ENCODE measurements at places on chromosomes 7 and 10. TPM values are rescaled to one million over a fixed set of nuclear protein-coding genes. Genes with fewer than 3 reads are reported as not detected.

GRCh38 chr7:40243076-40243475, 108.3 kb downstream of the SUGCT start:
- peak; percentile 12 for DNase-seq

- DNase-seq: peak; percentile 68
These were observed 56.4 kb downstream of the BBS9 start for GRCh38 chr7:33185786-33186185.

DNA sequence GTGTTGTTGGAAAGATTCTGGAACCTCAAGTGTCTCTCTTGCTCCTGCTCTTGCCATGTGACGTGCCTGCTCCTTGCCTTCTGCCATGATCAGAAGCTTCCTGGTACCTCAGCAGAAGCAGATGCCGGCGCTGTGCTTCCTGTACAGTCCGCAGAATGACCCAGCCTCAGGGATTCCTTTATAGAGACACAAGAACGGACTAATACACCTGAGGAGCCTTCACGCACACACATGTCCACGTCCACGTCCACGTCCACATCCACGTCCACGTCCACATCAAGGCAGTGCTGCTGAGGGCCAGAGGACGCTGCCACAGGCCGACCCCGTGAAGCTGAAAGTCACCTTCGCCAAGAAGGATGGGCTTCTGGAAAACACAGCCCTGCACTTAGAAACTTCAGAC, 190.1 kb downstream of the MAD1L1 start:
- no peak for DNase-seq

DNA sequence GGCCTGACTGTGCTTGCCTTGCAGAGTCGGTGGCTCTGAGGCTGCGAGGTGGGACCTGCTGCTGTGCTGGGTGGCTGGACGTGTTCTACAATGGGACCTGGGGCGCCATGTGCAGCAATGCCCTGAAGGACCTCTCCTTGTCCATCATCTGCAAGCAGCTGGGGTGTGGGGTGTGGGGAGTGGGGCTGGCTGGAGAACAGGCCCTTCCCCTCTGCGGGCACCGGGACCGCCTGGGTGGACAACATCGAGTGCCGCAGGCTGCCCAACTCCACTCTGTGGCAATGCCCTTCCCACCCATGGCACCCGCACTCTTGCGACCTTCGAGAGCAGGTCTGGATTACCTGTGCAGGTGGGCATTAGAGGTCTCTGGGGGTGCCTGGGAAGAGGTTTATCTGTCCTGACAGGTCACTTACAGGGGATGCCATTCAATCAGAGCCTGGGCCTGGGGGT, 10.9 kb downstream of the SCART1 start:
- DNase-seq: no peak

DNA sequence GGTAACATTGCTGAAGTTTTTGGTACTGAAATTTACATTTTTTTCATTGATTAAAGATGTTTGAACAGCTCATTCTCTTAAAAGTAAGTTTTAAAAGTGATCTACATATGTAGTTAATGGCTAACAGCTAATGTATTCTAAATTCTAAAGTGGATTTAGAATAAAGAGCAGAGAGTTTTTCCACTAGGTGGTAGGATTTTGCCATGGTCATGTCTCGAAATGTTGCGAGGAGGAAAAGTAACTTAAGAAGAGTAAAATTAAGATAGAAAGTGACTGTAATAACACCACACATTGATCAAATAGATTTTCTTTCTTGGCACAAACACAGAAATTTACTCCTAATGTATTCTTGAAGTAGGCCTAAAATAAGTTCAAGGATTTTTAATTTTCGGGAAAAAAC, 19.8 kb downstream of the LSMEM1 start:
- no peak for DNase-seq

DNA sequence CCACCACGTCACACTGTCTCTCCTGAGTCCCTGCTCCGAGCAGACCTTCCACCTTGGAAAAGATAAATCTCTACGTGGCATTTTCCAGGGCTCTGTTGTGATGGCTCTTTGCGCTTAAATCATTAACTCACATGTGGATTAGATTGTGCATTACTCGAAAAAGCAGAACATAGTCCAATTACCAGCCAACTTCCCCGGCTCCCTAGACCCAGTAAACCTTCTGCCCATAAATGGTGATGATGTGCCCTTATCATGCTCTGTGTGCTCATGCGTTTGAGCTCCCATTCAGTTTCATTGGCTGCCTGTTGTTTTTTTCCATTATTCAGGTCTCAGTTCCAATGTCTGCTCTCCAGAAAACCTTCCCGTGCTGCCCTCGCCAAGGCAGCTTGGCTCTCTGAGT, 471.2 kb downstream of the GLRX3 start:
- DNase-seq: no peak

- DNase-seq: no peak
These were observed 164.0 kb downstream of the NPSR1 start for GRCh38 chr7:34821932-34822558.

DNA sequence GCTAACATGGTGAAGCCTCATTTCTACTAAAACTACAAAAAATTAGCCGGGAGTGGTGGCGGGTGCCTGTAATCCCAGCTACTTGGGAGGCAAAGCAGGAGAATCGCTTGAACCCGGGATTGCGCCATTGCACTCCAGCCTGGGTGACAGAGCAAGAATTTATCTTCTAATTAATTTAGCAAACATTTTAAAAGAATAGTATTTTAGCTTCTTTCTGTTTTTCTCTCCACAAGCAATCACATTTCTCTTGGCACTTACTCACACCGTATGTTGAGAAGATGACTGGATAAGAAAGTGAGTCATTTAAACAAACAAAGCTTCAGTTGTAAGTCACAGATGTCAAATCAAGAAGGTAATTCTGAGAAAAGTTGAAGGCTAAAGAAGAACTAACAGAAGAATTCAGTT, 264.0 kb downstream of the ARL4A start:
- DNase-seq: peak; percentile 89

- no peak for DNase-seq
These were observed 348.4 kb upstream of the MTPN start for GRCh38 chr7:136325578-136325977.

DNA sequence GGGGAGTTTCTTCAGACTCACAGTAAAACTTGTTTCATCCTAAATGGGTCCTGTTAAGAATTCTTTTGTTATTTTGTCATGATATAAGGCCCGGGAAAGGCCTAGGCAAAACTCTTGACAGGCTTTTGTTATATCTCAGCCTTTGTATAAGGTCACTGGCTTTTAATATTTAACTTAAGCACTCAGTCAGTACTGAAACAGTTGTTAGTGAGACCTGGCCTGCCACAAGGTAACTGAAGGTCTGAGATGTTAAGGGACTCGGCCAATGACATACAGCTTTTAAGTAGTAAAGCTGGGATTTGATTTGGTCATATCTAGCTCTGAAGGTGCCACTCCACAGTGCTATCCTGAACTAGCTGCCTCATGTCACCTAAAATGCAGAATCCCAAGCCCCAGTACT, 57.2 kb upstream of the STEAP4 start:
- no peak for DNase-seq

DNA sequence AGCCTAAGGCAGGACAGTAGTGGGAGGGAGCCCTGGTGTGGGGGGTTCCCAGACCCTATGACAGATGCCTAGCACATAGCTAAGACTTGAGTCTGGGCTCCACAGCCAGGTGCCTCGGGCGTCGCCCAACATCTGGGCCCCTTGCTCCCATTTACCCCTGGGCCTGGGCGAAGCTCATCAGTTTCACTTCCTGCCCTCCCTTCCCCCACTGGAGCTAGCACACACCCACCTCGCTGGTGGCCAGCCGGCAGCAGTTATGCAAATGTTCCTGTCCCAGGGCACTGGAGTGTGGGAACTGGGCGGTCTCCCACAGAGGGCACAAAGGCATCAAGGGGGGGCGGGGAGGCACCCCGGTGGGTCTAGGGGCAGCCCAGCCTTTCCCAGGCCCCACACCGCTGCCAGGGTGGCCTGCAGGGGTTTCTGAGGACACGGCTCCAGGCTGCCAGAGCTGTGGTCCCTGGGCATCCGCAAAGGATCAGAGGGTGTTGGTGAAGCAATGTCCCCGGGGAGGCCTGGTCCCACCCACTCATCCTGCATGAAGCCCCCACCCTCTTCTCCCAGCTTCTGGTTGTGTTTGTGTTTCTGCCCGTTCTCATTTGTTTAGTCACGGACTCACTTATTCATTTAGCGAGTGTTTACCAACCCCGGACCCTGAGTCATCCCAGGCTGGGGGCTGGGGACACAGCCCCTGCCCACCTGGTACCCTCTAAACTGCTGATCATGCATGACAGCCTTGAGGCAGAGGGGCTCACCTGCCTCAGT, 20.4 kb downstream of the SH2B2 start:
- DNase-seq: peak; percentile 78

GRCh38 chr10:114629824-114630730, 28.0 kb downstream of the ABLIM1 start:
- peak; percentile 45 for DNase-seq

- DNase-seq: no peak
These were observed 83.7 kb downstream of the CARD11 start for GRCh38 chr7:2959828-2960599.

- DNase-seq: no peak
These were observed 113.8 kb upstream of the ITGB1 start for GRCh38 chr10:33071857-33072256.

- no peak for DNase-seq
These were observed 27.3 kb upstream of the WIPF3 start for GRCh38 chr7:29779017-29779416.

DNA sequence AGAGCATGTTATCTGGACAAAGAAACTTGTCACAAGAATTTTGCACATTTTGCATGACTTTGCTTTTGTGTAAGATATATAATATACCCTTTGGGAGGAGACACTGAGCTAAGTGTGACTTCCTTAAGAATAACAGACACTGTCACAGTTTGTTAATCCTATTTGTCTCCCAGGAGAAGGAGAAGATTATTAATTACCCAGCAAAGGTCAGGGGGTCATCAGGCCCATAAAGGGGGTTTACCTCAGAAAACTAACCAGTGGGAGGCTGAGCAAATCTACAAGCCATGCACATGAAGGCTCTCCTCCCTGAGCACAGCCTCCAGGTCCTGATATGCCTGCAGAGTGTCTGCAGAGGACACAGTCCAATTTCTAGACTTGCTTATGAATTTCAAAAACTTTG, 10.1 kb upstream of the MET start:
- no peak for DNase-seq

GRCh38 chr10:6065835-6066234, 3.7 kb upstream of the IL2RA start:
- DNase-seq: no peak

- peak; percentile 54 for DNase-seq
These were observed 46.6 kb downstream of the LRRN3 start for GRCh38 chr7:111137296-111138192.

DNA sequence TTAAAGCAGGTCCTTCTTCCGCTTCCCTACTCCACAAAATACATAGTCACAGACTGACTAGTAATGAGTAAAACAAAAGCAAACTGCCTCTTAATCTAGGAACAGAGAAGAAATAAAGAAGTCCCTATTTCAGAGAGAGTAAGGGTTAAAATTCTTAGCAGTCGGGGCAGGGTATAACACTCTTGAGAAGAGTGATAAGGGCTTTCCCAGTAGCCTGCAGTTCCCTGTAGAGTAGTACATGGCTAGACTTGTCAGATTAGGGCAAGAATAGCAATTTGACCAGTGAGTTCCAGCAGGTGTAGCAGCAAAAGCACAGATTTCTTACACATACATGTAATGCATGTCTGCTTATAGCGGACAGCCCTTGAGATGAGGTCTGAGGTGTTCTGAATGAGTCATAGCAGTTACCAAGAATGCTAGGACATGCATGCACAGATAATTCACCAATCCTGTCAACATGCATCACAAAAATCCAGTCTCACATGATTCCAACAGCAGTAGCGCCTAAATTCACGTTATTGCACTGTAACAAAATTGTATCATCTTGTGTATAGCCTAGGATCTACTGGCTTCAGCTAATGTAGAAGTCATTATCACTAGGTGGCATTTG, 40.7 kb downstream of the BTRC start:
- no peak for DNase-seq

DNA sequence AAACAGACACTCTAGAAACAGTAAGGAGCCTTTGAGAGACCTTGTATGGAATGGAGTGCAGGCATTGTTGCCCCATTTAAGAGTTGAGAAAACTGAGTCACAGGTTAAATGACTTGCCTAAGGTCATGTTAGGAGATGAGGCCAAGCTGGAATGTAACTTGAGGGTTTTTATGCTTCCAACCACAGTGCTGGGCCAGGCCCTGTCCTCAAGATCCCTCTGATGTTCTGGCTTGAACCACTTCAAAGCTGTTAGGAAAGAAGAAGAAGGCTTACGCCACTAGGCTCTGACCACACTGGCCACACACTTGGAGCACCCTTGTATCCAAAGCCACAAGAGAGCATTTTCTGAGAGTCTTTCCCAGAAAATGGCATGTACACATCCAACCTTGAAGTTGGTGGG, 42.7 kb downstream of the PLAU start:
- DNase-seq: no peak

DNA sequence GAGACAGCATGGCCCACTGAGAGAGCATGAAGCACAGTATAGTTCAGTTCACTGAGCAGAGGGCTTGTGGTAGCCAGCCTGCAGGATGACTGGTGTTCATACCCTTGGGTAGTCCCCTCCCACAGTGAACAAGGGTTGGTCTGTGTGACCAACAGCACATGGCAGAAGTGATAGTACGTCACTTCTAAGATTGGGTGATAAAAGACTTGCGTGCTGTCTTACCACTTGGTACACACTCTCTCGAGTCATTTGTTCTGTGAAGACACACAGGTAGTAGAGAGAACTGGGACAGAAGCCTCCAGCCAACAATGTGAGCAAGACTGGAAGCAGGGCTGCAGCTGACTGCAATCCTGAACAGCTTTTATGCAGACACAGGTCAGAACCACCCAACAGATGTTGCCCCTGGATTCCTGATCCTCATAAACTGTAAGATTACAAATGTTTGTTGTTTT, 14.6 kb downstream of the EPC1 start:
- DNase-seq: peak; percentile 25

- DNase-seq: peak; percentile 36
These were observed 82.2 kb downstream of the ZNRF2 start for GRCh38 chr7:30366606-30367005.

DNA sequence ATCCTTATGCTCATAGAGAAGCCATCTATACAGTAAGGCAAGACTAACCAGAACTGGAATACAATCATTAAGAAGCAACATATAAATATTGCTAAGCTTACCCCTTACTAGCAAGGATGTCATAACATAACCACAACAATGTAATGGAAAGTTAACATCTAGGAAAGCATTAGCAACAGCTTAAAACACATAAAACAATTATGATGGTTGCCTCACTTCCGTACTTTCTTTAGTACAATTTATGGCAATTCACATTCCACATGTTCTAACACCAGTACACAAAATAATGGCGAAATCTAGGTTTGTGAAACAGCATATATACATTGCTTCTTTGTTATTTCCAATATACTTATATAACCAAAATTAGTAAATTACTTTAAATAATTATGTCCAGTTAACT, 195.0 kb downstream of the AHR start:
- DNase-seq: no peak

Gene PPP1R3C
- 61.7 TPM for total RNA-seq

Gene HOXA4
- total RNA-seq: 1.1 TPM

Gene GPRIN2
- total RNA-seq: not detected

Gene AFAP1L2
- under 0.01 TPM for total RNA-seq

Gene KIAA1549
- 1.3 TPM for total RNA-seq

Gene MGAM2
- not detected for total RNA-seq

Gene SDK1
- 1.6 TPM for total RNA-seq

Gene SPDYE16
- not detected for total RNA-seq

Gene DKK1
- total RNA-seq: 74.7 TPM

Gene LRIT1
- not detected for total RNA-seq

Gene SVOPL
- total RNA-seq: not detected

Gene MRC1
- not detected for total RNA-seq

Gene TBC1D12
- 5.4 TPM for total RNA-seq

Gene FXYD4
- not detected for total RNA-seq

Gene GPNMB
- under 0.01 TPM for total RNA-seq

Gene OPALIN
- total RNA-seq: not detected

Gene CLRN3
- not detected for total RNA-seq

Gene TAS2R41
- not detected for total RNA-seq
